HCT116 (cell line): ENCODE measurements at places on chromosomes 5 and 9.
A peak's percentile ranks its signal among the peaks of the same experiment; 100 is the strongest.

- DNase-seq, result no peak
- H3K36me3 ChIP-seq, result no peaks in the 10 kb centered on the region
- no peak overlapping the region for H3K4me3 ChIP-seq
- no peaks in the 10 kb centered on the region for H3K4me1 ChIP-seq
- no peaks in the 10 kb centered on the region for H3K27me3 ChIP-seq
- no peak overlapping the region for H3K27ac ChIP-seq
These were observed 15.1 kb upstream of the ACSL6 start for GRCh38 chr5:132026516-132027008.

DNA sequence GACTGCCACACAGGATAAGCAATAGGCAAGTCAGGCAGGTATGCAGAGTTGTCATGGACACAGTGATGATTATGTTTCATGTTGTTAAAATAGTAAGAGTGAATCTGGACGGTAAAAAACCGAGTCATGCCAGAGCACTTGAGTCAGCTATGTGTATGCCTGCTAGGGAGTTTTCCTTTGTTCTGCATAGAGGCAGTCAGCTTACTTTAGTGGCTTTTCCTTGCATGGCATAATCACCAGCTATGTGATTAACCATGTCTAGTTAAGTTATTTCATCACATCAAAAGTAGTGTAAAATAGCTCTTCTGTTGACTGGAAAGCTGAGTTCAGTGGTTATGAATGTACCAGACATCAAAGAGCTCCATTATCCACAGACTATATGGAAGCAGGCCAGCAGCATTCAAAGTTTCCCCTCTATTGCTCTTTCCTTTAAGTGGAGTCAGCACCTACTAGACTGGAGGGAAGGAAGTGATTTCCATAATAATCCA, 989.8 kb downstream of the TLE1 start:
- H3K4me3 ChIP-seq, result no peak overlapping the region
- no peak overlapping the region for H3K27ac ChIP-seq
- H3K27me3 ChIP-seq, result no peaks in the 10 kb centered on the region
- no peaks in the 10 kb centered on the region for H3K4me1 ChIP-seq
- H3K36me3 ChIP-seq, result no peaks in the 10 kb centered on the region
- no peak for DNase-seq

DNA sequence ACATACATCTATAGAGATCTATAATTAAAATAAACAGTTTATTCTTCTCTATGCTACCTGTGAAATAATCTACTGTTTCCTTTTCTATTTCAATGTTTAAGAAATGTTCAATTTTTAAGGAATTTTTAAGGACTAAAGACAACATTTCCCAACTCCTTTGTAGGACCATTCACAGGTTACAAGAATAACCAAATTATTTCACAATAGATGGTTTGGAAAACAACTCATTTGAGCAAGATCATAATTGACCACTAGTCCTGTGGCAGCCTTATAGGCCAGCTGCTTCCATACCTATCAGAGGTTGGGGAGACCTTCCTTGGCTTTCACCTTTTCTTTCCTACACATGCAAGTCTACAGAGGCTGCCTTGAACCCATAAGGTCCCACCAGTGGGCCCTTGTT, 193.7 kb downstream of the TTC39B start:
- peaks cover 29% of the 10 kb centered on the region for H3K27me3 ChIP-seq
- no peak for DNase-seq
- H3K4me1 ChIP-seq, result no peaks in the 10 kb centered on the region
- H3K4me3 ChIP-seq, result no peak overlapping the region
- no peak overlapping the region for H3K27ac ChIP-seq

- no peaks in the 10 kb centered on the region for H3K36me3 ChIP-seq
- DNase-seq, result no peak
- peaks cover 13% of the 10 kb centered on the region for H3K4me1 ChIP-seq
- H3K27ac ChIP-seq, result no peak overlapping the region
These were observed 122.0 kb downstream of the GDNF start for GRCh38 chr5:37717613-37718431.

DNA sequence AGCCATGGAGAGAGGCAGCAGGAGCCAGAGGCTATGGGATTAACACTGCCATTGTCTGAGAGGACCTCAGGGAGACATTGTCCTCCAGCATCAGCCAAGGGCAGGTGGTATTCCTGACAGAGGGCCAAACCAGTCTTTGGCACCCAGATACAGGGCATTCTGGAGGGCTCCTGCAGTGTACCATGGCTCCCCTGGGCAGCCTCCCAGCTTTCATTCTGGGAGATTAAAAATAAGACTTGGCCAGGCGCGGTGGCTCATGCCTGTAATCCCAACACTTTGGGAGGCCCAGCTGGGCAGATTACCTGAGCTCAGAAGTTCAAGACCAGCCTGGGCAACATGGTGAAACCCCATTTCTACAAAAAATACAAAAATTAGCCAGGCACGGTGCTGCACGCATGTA, 4.2 kb downstream of the MTAP start:
- H3K4me3 ChIP-seq, result no peak overlapping the region
- H3K27me3 ChIP-seq, result no peaks in the 10 kb centered on the region
- peak overlapping the region; percentile 98 for H3K27ac ChIP-seq
- H3K36me3 ChIP-seq, result peaks cover 66% of the 10 kb centered on the region; the same call in 1 of the 2 replicates

DNA sequence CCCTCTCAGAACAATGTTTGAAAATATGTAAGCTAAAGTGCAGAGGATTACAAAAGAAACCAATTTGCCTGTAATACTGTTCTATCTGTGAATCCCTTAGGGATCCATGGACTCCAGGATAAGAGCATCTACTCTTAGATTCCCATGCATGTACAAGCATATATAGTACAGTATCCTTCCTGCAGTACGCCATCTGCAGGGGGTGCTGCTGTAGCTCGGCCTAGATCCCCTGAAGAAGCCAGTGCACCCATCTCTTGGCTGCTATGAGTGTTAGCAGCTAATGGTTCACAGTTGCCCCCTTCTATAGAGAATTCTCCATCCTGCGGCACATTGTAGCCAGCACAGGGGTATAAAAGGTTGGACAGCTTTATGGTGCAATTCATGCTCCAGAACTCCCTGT, 61.8 kb upstream of the SLC30A5 start:
- no peak overlapping the region for H3K4me3 ChIP-seq
- H3K27ac ChIP-seq, result no peak overlapping the region
- no peaks in the 10 kb centered on the region for H3K36me3 ChIP-seq

DNA sequence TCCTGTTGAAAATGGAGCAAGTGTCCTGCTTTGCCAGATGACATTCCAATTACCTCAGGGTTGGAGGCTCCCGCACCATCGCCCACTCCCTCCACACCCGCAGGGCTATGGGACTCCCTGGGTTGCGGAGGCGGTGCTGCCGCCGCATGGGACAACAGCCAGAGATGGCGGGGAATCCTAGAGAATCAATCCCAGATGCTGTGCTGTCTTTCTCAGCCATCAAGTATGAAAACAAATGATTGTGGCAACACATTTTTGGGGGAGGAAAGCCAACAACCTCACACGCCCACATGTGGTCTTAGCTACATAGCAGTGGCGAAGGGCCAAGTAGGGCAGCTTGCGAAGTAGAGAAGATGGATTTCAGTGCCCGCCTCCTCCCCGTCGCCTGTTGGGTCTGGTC, 46.7 kb downstream of the IL31RA start:
- no peaks in the 10 kb centered on the region for H3K4me1 ChIP-seq
- no peak overlapping the region for H3K4me3 ChIP-seq
- H3K27me3 ChIP-seq, result no peaks in the 10 kb centered on the region
